ENCODE measurements at places on chromosomes 4 and X.

DNA sequence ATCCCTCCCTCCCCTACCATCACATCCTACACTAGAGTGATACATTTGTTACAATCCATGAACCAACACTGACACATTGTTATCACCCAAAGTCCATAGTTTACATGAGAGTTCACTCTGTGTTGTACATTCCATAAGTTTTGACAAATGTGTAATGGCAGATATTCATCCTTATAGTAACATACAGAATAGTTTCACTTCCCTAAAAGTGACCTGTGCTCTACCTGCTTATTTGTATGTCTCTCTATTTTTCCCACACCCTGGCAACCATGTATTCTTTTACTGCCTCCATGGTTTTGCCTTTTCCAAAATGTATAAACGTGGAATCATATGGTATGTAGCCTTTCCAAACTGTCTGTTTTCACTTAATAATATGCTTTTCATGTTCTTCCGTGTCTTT lies 42.2 kb upstream of the HPGD start:
- no peak for DNase-seq

GRCh38 chr4:94690851-94691254 lies 66.9 kb upstream of the BMPR1B start:
- DNase-seq = no peak

DNA sequence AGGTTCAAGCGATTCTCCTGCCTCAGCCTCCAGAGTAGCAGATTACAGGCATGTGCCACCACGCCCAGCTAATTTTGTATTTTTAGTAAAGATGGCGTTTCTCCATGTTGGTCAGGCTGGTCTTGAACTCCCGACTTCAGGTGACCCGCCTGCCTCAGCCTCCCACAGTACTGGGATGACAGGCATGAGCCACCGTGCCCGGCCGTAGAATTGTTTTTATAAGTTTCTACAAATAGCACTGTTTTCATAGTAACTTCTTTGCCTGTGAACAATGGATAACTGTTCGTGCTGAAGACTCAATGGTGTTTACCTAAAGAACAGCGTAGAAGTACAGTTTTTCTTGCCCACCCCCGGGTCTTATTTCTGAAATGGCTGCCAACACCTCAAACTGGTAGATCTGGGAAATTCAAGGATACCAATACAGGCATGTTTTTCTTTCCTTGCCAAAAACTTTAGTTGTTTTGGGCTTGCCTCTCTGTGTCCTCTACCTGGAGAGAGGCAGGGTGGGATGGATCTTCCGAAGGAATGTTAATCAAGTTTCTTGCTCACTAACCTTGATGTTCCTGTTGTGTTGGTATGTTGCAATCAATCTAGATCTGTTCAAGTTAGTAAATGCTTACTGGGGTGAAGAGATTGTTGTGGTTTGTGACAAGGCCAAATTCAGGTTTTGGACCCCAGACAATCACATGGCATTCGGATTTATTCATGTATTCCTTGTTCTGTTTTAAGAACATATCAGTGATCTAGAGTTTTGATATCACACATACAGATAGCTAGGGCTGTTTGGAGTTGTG lies 2.8 kb upstream of the RUFY3 start:
- no peak for DNase-seq

DNA sequence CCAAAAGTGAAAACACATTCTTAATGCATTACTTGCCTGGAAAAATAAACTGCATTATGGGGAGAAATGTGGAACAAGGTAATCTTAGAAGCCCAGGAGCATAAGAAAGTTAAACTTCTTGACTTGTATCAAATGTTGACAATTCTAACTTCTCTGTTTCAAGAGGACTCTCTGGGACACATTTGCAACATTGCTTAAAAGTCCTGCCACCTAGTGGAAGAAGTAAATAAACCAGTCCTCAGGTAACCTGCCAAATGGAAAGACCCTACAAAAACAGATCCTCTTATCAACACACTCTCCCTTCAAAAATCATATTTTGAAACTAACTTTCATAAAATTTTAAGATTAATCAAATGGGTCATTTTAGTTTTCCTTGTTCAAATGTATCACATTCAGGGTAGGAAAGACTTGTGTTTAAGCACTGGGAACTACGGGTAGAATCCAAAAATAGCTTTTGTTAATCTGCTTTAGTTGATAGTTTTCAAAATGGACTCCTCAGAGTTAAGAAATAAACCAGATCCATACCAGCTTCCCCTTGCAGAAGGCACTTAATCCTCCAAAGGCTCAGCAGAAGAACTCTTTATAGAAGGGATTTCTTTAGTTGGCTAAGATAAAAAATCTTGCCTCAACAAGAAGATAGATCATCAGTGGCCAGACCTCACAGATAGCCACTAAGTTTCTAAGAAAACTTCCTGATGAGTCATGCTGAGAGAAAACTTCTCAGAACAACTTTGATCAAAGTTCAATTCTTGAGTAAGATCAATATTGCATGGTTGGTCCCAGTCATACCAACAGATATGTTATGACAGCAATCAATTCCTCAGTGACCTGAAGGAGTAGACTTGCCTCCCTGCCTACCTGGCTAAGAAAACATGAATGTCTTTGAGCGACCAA lies 141.7 kb downstream of the HHIP start:
- DNase-seq = peak; percentile 76

GRCh38 chrX:130340271-130340670 lies 552 bp downstream of the SLC25A14 start:
- DNase-seq = no peak

- peak; percentile 44 for DNase-seq
These were observed 404 bp upstream of the GPRASP2 start for GRCh38 chrX:102711872-102712215.

GRCh38 chr4:1172228-1172851 lies at the start of gene SPON2:
SPON2 (minus strand) TSS chr4:1172583.
- peak; percentile 62 for DNase-seq

GRCh38 chr4:153541456-153542096 lies 75.4 kb downstream of the TMEM131L start:
- no peak for DNase-seq

DNA sequence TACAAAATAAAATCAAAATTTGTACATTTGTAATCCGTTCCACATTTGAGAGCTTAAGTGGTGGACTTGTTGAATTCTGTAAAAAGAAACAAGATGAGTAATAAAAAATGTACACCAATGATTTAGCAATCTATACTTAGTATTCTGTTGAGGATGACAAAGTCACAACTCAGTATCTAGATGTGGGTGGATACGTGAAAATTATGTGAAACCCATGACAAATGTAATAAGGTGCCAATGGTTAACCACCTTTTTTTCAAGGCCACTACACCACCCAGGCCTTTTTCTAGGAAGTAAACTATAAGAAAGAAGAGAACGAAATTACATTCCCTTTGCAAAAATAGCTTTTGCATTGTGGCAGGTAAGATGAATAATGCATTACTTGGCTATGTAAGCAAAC lies 77.0 kb downstream of the ATP8A1 start:
- DNase-seq = no peak

GRCh38 chr4:121108557-121108956 lies 36.2 kb upstream of the NDNF start:
- no peak for DNase-seq

DNA sequence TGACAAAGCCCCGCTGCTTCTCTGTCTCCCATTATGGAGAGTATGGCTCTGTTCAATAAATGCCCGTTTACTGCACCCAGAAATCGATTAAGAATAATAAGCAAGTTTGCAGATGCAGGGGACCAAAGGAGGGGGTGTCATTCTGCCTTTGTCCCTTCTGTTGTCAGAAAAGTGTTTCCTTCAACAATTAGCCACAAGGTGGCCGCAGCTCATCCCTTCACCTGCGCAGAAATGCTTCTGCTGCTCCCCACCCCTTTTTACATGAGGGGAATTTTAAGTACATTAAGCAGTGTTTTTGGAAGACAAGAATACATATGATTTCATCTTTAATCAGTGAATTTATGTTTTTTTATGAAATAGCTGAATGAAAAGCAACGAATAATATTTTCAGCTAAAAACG lies 175.6 kb upstream of the ARX start:
- peak; percentile 45 for DNase-seq

DNA sequence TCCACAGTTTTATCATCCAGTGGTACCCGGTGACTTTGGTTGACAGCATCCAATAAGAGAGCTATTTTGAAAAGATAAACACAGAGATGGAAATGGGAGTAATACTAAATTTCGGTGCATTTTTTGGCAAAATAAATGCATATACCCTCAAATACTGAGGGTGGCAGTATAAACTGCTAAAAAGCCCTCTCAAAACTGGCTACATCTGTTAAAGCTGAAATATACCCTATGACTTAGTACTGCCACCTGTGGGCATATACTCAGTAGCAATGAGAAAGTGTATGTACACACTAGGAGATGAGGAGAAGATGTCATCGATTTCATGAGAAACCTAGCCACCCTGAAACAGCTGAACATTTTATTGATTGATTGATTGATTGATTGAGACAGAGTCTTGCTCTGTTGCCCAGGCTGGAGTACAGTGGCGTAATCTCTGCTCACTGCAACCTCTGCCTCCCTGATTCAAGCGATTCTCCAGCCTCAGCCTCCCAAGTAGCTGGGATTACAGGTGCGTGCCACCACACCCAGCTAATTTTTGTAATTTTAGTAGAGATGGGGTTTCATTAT lies 12.2 kb upstream of the TMEM128 start:
- peak; percentile 26 for DNase-seq

- DNase-seq = peak; percentile 26
These were observed 31.2 kb downstream of the CHM start for GRCh38 chrX:86016139-86016538.

- no peak for DNase-seq
These were observed 56.0 kb upstream of the DHX15 start for GRCh38 chr4:24640366-24640765.

GRCh38 chrX:51334276-51334675 lies 1.7 kb downstream of the NUDT10 start:
- DNase-seq = no peak

DNA sequence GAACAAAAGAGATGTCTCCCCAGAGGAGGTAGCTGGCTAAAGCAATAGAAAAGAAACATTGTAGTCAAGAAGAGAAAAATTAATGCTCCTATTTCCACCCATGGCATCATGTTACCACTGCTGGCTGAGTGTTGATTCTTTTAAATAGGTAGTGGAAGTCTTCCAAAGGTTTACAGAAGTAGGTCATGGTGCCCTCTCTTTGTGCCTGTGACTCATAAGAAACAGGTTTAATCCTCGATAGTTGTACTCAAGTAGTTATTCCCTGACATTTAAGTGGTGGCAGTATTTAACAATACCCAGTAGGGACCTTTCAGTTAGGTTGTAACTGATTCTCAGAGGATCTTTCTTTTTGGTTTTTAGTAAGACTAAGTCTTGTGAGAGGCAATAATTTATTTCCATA lies 247.8 kb downstream of the TEX13A start:
- DNase-seq = no peak

GRCh38 chrX:149461746-149462145 lies 43.4 kb downstream of the IDS start:
- DNase-seq = no peak

DNA sequence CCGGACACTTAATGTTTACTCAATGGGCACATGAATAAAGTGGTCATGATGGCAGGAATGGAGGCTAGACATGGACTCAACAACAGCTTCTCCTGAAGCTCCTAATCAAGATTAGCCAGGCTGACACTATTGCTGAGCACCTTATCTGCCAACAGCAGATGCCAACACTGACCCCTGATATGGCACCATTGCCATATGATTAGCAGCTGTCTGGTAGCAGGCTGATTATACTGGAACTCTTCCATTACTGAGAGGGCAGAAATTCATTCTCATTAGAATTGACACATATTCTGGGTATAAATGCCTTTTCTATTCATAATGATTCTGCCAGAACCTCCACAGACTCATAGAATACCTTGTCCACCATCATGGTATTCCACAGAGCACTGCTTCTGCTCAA lies 18.4 kb upstream of the AFF1 start:
- DNase-seq = no peak

DNA sequence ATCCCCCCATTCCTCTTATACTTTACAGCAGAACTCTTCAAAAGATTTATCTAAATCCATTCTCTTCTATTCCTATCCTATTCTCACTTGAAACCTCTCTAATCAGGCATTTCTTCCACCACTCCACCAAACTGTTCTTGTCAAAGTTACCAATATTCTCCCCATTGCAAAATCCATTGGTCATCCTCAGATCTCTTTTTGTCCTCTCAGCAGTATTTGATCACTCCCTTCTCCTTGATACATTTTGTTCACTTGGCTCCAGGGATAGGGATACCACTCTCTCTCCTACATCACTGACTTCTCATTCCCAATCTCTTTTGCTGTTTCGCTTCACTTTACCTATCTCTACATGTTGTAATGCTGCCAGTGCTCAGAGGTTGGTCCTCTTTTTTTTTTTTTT lies 2.8 kb upstream of the MTMR8 start:
- DNase-seq = no peak

DNA sequence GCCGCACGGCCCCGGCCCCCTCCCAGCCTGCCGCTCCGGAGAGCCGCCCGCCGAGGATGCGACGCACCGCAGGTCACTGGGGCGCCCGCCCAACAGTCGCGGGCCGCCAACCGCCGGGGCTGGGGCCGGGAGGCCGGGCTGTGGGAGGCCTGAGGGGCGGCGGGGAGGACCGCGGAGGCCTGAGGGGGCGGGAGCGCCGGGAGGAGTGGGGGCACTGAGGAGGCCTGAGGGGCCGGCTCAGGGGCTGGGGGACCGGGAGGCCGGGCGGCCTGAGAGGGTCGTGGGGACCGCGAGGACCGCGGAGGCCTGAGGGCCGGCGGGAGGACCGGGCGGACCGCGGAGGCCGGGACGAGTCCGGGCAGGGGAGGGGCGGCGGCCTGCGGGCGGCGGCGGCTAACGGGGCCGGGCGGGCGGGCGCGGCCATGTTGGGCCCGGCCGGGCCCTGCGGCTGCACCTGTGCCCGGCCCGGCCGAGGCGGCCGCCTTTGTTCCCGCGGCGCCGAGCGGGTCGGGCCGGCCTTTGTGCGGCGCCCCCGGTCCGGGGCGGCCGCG lies 353 bp downstream of the NSD2 start:
- DNase-seq = peak; percentile 56

- DNase-seq = peak; percentile 71
These were observed 1682.7 kb upstream of the AGA start for GRCh38 chr4:179124957-179125356.

DNA sequence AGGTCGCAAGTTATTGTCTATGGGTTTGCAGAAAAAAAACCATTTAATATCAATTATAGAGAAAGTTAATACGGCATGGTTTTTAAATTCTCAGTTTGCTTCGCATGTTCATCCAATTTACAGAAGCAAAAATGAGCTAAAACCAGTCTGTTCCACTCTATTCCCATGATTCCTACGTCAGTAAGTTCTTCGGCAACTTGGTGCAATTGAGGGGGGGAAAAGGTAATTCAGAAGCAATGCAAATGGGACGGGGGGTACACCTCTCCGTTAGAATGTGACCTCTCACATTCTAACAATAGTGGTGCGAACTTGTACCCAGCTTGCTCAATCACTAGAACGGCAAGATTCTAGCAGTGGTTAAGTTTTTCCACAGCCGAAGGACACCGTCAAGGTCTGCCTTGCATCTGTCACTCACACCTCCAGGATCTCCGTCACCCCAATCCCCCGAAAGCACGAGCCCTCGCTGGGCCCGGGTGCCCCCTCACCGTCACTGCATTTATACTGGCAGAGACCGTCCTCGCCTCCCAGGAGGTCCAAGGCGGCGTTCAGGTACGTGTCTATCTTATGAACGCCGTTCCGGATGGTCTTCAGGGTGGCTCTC lies 653 bp downstream of the PLA2G12A start:
- peak; percentile 27 for DNase-seq

- peak; percentile 86 for DNase-seq
These were observed 25.4 kb upstream of the SLAIN2 start for GRCh38 chr4:48315728-48316630.

- no peak for DNase-seq
These were observed 73.9 kb upstream of the DIPK2B start for GRCh38 chrX:45274576-45274975.

- no peak for DNase-seq
These were observed 165.0 kb upstream of the HS3ST1 start for GRCh38 chr4:11593576-11594116.
